Activated CD4-positive, alpha-beta T cell treated with anti-CD3 and anti-CD28 coated beads for 24 hours (primary cell): ENCODE measurements at places on chromosomes 2 and 18.

- DNase-seq = no peak
Measured at GRCh38 chr2:217466805-217467204, 536.0 kb downstream of the TNS1 start.

- DNase-seq = no peak
Measured at GRCh38 chr18:45652303-45653080, 37.2 kb downstream of the SLC14A2 start.

DNA sequence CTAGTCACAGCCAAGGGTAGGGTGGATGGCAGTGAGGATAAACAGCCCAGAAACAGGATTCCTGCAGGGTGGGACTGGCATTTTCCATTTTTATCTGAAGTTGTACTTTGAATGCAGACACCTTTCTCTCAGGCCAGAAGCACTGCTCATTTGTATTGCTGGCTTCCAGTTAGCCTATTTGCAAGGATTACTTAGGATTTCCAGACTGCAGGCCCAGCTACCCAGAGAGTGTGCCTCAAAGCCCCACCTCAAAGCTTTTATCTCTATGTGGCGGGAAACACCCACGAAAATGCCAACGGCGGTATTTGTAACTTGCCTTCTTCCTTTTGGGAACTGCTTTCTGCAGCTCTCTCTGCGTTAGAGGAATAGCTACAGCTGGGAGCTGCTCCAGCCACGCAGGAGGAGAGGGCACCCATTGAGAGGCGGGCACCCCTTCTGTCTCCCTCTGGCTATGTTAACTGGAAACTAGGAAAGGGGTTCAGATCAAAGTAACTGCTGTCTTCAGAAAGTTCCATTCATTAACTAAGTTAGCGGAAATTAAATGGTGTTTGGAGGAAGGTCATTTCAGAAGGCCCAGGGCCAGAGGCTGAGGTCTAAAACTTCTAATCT, 144.9 kb downstream of the TGIF1 start:
- DNase-seq = no peak

DNA sequence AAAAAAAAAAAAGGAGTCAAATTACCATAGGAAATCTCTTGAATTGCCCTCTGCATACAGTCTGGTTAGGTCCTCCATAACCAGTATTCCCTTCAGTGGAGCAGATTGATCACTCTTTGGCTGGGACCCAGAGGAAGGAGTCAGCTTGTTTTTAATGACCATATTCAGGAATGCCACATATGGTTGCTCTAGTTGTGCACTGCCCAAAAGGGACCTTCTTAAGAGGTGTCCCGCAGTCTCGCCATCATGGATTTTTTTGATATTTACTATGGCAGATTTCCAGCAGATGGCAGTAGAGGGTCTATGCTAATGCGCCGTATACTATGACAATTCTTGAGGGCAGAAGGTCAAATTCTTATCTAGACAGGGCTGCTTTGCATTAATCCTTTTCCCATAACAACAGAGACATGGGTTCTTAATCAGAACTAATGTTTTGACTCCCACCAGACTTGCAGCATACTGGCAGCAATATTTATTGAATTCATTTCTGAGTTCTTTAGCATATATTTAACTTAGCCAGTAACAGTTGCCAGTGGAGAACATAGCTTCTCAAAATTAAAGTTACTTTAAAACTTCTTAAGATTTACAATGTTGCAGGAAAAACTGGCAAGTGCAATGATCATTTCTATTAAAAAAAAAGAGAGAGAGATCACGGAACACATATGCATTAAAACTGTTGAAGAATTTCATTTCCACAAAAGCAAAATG, 31.8 kb upstream of the INPP4A start:
- DNase-seq = peak; percentile 13

DNA sequence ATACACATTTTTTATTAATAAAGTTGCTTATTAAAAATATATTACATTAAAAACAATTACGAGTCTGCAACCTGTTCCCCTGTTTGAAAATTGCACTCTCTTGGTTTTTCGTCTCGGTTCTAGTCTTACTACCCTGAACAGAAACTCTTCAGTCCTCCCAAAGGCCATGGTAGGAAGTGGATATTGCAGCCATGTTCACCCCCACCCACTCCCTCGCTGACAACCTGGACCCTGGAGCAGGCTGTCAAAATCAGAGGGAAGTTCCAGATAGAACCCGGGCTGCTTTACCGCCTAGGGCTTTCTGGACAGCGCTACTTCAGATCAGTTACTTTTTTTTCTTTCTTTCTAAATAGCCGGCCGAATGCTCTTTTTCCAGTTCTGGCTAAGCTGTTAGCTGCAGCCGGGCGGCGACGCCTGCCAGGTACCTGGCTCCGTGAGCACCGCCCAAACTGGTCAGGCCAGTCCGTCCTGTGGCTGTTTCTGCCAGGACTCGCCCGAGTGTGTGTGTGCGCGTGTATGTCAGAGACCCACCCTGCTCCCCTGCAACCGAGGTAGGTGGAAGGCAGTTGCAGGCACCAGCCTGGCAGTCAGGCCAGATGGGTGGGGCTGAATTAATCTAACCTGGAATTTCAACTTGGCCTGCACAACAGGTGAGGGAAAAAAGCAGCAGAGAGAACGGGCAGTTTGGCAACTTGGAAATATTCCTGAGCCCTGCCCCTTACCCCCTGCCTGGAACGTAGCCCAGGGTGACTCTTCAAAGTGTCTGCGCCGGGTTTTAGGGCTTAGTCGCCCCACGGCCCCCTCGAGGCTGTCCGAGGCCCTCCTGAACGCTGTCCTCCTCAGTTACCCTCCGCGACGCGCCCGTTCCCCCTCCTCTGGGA, 1.1 kb upstream of the TET3 start:
- no peak for DNase-seq

DNA sequence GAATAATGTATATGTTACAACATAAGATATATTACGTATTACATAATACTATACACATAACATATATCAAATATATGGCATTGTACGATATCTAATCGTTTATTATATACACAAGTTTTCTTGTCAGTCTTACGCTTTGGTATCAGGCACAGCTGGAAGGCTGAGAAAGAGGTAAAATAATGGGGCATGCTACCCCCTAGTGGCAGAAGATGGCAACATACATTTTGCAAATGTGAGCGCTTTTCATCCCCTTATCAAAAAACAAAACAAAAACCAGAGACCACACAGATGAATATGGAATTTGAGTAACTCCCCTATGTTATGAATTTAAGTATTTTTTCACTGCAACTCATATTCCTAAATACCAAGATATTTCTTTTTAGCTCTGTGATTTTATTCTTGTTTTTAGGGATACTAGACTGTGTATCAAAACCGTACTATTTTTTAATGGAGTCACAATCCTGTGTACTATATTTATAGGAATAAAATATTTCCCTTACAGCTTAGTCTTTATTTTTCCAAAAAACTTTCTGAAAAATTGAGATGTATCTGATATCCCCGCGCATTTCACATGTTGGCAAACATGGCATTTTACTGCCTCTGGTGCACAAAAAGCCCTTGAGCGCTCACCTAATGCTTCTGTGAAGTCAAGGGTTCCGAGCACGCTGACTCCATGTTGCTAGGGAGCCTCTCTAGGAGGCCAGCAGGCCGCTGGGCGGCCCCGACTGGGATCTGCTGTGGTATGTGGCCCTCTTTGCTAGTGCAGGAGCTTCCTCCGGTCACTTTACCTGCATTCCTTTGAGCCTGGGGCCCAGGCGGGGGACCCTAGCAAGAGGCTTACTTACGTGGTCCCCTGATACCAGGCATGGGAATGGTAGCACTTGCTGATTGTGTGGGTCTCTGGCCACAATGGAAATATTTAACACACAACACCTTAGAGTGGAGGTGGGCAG, 62.5 kb downstream of the SLC4A3 start:
- peak; percentile 17 for DNase-seq

DNA sequence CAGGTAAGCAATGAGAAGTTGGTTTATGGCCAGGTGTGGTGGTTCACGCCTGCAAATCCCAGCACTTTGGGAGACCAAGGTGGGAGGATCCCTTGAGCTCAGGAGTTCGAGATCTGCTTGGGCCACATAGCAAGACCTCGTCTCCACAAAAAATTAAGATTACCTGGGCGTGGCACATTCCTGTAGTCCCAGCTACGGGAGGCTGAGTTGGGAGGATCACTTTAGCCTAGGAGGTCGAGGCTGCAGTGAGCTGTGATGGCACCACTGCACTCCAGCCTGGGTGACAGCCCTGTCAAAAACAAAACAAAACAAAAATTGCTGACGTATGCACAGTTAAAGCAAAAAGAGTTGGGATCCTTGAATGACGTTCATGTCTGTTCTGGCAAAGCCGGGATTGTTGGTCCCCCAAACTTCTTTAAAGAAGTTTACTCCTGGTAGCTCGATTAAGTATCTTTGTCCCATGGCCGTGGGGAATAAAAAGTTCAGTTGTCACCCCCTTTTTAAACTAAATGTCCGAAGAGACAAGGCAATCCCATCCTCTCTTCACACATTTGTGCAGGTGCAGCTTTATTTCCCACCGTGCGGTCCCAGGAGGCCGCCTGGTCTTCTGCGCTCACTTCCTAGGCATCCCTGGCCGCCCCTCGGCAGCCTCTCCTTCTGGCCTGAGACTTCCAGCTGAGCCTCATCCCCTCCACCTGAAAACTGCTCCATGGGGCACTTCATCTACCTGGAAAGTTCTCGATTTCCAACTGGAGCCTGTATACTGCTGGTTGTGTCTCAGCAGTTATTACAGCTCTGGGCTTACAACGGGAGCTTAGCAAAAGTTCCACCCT, 762 bp upstream of the SPOPL start:
- DNase-seq = no peak

DNA sequence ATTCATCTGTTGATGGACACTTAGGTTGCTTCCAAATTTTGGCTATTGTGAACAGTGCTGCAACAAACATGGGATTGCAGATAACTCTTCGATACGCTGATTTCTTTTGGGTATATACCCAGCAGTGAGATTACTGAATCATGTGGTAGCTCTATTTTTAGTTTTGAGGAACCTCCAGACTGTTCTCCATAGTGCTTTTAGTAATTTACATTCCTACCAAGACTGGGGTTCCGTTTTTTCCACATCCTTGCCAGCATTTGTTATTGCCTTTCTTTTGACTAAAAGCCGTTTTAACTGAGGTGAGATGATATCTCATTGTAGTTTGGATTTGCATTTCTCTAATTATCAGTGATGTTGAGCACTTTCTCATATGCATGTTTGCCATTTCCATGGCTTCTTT, 200.3 kb downstream of the MBD5 start:
- DNase-seq = no peak

DNA sequence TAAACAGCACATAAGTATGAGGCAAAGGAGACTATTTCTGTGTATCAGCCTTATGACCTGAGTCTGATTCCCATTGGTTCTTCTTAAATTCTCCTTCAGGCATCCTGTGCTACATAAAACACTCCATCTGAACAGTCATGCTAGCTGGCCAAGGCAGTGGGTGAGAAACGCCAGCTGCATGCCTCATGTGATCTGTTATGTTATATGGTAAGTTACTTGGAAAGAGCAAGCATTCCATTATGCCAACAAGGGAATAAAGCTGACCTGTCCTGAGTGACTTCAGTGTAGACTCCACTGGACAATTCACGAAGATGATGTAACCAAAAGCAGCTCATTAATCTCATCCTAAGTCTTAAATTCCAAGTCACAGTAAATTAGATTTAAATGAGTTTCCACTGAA, 216.5 kb upstream of the FN1 start:
- no peak for DNase-seq

GRCh38 chr18:35426786-35427185, 49.6 kb upstream of the ZNF396 start:
- no peak for DNase-seq

DNA sequence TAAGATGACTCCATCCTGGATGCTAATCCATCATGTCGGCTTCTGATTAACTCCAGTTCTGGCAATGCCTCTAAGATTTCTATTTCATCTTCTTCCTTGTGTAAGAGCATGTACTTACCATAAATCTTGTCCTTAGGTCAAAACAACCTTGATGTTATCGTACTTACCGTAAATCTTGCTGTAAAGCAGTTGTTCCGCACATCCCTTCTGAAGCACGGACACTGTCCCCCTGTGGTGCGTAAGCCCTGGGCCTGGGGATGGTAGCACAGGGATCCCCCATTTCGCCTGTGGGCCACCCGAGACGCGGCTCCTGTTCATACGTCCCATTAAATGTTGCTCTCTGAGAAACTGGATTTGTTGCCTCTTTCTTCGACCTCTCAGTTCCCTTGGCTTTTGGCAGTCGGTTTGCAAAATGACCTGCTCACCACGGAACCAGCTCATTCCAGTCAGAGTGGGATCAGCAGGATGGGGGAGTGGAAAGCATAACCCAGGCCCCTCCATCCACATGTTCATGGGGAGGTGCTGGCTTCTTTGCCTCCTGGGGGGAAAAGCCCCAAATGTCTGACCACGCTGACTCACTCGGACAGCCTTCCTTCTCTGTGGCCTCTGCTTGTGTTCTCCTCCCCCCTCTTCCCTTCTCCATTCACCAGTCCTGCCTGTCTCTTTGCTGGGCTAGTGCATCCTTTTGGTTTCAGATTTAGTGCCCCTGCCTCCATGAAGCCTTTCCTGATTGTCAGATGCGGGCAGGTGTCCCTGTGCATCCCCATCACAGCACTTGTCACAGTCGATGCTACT, 49.9 kb downstream of the RAB31 start:
- DNase-seq = no peak

- DNase-seq = no peak
Measured at GRCh38 chr2:112480530-112481049, 1.4 kb upstream of the TTL start.

- no peak for DNase-seq
Measured at GRCh38 chr2:201580486-201580885, 62.8 kb downstream of the TMEM237 start.

- DNase-seq = no peak
Measured at GRCh38 chr2:128413014-128413717, 94.5 kb upstream of the HS6ST1 start.

GRCh38 chr18:37184209-37184868, 355.4 kb downstream of the KIAA1328 start:
- no peak for DNase-seq

- no peak for DNase-seq
Measured at GRCh38 chr2:209534228-209534627, 110.4 kb downstream of the MAP2 start.

- no peak for DNase-seq
Measured at GRCh38 chr18:21369146-21369545, 127.1 kb downstream of the GREB1L start.
